ENCODE measurements at places on chromosomes 2 and 18.

- peak; percentile 83 for DNase-seq
These were observed 765 bp upstream of the ID2 start for GRCh38 chr2:8680822-8681760.

GRCh38 chr2:168734199-168734760 lies 68.2 kb upstream of the NOSTRIN start:
- DNase-seq, result no peak

GRCh38 chr2:6921321-6921922 lies 4.2 kb downstream of the RNF144A start:
- DNase-seq, result no peak

DNA sequence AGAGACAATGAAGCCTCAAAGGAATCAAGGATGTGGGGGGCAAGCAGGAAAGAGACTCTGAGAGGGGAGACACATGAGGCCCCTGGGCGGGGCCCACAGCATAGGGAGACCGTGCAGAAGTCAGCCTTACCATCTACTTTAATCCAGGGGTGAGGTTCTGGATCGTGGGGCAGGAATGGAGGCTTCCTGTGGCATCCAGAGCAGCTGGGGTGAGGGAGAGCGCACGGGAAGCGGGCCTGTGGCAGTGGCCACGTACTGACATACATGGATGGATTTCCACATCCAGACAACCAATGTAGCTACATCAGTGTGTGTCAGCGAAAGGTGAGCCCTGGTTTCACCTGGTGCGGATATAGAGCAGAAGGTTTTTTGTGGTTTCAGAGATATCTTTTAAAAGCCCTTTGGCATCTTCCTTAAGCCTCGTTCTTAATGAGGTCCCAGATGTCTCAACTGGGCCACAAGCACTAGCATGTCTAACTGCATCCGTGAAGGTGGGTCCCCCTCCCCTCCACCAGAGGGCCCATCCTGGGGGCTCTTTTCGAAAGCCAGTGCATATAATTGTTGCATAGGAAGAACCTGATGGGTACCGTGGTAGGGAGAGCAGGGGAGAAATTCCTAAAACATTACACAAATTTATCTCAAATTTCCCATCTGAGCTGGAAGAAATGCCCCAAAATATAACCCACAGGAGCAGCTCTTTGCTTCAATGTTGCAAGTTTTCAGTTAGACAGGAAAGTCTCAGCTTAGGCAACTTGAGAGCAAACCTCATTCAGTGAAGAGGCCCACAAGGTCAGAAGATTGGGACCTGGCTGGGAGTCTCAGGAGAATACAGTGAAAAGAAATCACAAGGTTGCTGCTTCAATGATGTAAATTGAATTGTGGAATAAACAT lies 90.9 kb downstream of the SP3 start:
- no peak for DNase-seq

DNA sequence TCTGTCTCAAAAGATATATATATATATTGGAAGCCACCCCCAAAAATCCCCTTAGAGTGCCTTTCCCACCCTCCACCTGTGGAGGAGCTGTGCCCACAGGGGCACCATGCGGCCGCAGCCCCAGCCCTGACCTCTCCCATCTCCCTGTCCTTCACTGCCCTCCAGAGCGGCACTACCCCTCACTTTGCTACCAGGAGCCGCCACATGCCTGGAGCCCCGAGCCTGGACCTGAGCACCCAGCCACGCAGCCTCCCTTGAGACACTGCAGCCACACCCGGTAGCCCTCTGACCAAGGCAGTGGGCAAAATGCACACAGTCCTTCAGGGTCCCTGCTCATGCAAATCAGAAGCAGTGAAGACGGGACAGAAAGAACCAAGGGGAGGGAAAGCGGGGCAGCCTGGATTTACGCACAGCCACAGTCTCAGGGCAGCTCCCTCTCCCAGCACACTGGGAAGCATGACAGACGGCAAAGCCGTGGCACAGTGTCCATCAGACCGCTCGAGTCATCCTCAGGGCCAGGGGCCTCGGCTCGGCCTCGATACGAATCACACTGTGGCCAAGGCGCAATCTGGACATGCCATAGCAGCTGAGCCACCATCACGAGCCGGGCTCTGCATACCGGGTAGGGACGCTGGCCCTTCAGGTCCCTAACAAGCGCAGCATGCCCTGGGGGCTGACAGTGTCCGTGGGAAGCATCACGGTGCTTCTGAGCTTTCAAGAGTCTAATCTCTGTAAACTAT lies 10.1 kb downstream of the HDAC4 start:
- DNase-seq, result no peak

- DNase-seq, result no peak
These were observed 27.0 kb downstream of the CDH2 start for GRCh38 chr18:28149810-28150420.

GRCh38 chr2:96399342-96400048 lies 63.9 kb downstream of the NCAPH start:
- no peak for DNase-seq

GRCh38 chr18:23826850-23827620 lies 137.8 kb downstream of the LAMA3 start:
- DNase-seq, result no peak

GRCh38 chr18:67788310-67789164 lies 272.0 kb upstream of the DSEL start:
- no peak for DNase-seq

DNA sequence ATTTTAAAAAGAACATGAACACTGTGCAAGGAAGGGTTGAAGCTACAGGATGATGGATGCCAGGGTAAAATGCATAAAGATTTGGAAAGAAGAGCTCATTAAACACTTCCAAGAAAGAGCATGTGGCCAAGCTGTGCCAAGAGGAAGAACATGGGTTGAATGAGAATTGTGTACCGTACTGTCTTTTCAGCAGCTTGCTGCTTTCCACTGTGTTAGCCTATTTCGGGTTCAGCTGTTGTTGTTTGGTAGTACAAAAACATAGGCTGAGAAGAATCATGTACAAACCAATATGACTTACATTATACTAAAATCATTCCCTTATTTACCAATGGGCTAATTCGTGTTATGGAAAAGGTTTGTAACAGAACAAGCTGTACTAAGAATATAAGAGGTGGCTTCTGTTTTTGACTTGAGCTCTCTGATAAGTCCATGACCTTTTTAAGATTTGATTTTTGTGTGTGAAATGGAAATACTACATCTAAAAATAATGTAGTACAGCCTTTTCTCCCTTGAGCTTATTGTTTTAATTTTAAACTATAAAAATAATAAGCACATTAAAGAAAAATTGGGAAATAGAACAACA lies 188.3 kb upstream of the STON1 start:
- no peak for DNase-seq

GRCh38 chr18:3457261-3457724 lies 7.3 kb downstream of the TGIF1 start:
- DNase-seq, result no peak

GRCh38 chr2:119236796-119237195 lies 13.2 kb downstream of the STEAP3 start:
- no peak for DNase-seq

All from stimulated activated CD4-positive, alpha-beta T cell treated with anti-CD3 and anti-CD28 coated beads, Interleukin-12 subunit alpha, Interleukin-12 subunit beta, amount 100 ng/mL, for 48 hours (primary cell).